Germinal center (tissue), 1 donor: ENCODE measurements at places on chromosomes 5 and 9.

DNA sequence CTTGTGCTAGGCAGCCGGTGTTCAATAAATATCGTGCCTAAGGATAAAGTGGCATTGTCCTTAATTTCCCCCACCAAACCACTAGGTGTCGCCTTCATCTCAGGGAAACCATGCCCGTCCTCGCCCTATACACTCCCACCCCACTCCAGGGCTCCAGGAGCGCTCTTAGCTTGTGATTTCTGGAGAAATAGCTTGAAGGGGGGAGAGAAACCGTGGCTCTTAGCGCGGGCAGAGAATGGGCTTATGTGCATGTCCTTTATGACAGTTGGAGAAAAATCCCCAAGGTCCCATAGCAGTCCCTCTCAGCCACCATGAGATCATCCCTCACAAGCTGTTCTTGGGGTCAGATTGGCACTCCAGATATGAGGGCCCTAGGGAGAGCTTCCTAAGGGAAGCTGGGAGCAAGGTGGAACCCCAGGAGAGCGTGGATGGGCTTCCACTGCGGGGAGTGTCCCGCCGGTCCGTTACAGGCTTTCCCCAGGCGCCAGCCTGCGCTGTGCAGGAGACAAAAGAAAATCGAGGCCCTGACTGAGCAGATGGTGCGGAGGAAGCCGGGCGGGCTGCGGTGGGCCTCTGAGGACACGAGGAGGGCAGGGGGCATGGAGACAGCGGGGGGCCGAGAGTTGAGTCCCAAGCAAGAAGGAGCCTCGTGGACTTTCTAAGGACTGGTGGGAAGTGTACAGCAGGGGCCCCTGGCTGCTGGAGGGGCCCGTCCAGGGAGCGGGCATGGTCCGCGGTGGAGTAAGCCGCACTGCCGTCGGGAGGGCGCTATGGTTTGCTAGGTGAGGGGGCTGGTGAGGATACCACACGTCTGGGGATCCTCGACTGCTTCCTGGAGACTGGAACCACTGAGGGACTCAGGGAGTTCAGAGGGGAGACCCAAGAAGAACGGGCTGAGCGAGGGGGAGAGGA is 750 bp upstream of the NPR2 start:
- DNase-seq, result peak; percentile 81

DNA sequence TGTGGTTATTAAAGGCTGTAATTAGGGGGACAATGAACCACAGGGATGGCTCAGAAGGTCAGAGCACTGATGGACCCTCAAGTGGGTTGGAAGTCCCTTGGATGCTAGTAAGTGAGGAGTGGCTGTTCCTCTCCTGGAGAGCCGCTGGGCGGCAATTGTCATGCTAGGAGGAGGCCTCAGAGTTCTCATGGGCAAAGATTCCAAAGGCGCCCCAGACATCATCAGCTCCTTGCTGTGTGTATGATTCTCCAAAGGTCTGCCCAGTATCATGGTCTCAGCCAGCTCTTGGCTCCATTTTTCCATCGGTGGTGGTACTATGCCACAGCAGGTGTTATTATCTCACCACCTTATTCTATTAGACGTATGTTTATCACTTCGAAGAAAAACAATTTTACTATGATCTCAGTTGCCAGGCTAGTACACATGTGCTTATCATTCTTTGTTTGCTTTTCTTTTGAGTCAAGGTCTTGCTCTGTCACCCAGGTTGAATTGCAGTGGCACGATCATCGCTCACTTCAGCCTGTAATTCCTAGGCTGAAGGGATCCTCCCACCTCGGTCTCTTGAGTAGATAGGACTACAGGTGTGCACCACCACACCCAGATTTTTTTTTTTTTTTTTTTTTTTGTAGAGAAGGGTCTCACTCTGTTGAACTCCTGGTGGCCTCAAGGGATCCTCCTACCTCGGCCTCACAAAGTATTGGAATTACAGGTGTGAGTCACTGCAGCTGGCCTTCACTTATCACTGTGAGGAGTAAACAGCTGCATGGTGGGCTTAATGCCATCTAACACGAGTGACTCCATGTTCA is 46.8 kb downstream of the EXOSC2 start:
- DNase-seq, result no peak

GRCh38 chr5:106085136-106085535 is 1585.6 kb downstream of the EFNA5 start:
- DNase-seq, result no peak

- DNase-seq, result no peak
Observed at GRCh38 chr5:135042595-135042994, 8.6 kb upstream of the PITX1 start.

- DNase-seq, result no peak
Observed at GRCh38 chr5:10262995-10263394, 12.9 kb downstream of the CCT5 start.

DNA sequence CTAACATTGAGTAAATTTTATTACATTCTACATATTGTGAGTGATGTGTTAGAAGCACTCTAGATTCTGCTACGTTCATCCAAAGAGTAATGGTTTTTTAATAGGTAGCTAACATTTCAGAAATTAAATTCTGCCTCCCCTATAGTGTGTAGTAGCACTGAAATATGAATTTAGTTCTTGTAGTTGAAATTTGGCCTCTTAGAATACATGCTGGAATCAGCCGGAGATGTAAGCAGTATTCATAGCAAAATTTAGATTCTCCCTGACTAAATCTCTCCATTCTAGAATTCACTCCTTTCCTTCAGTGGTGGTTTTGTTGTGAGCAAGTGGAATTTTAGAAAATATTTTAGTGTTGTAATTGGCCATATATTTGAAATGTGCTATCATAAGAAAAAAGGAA is 799.9 kb upstream of the CDH10 start:
- no peak for DNase-seq

GRCh38 chr5:18048449-18048848 is 414.2 kb downstream of the TAF11L14 start:
- no peak for DNase-seq

GRCh38 chr9:36729906-36730305 is 157.2 kb downstream of the MELK start:
- DNase-seq, result no peak

DNA sequence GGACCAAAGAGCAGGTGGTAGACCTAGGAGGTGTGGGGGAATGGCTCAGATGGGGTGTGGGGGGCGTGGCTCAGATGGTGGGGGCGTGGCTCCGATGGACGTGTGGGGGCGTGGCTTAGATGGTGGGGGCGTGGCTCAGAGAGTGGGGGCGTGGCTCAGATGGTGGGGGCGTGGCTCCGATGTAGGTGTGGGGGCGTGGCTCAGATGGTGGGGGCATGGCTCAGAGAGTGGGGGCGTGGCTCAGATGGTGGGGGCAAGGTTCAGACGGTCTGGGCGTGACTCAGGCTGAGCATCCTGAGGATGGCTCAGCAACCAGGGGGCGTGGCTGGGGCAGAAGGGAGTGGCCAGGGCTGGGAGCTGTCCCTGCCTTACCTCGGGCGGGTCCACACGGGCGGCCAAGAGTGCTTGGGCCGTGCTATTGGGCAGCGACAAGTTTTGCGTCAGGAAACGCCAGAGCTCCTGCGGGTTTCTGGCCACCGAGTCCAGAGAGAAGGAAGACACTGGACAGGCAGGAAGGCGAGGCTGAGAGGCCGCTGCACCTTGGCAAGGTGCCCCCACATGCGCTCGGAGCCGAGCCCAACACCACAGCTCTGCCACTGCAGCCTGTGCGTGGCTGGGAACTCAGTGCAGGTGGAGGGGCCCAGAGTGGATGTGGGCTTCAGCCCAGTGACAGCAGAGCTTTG is 5.9 kb downstream of the ABCA2 start:
- peak; percentile 63 for DNase-seq

DNA sequence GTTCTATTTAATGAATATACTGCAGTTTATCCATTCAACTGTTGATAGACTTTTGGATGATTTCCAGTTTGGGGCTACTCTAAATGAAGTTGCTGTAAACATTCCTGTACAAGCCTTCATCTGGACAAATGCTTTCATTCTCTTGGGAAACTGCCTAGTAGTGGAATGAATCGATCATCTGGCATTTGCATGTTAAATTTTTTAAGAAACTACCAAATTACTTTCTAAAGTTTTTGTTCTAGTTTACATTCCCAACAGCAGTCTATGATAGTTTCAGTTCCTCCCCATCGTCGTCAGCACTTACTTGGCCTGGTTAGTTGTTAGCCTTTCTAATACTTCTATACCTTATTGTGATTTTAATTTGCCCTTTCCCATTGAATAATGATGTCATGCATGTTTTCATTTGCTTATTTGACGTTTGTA is 306.3 kb downstream of the FER start:
- DNase-seq, result no peak

DNA sequence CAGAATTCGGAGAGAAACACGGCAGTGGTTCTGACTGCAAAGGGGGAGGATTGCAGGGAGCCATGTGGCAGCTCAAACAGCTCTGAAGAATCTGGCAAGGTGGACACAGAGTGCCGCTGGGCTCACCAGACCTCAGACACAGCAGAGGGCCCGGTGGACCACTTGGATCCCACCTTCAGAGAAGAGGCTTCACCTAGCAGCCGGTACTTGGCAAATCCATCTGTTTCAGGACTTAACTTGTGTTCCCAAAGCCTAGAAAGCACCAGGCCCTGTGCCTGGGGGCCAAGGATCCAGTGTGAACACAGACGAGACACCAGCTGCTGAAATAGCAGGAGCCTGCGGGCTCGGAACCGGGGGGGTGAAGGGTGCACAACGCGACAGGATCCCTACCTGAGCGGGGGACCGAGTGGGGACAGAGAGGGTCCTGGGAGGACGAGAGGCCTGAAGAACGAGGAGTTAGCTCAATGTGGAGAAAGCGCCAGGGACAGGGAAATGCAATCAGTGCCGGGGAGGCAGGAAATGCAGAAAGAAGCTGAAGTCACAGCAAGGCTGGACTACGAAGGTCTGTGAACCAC is 44.6 kb downstream of the BTNL9 start:
- DNase-seq, result no peak

- DNase-seq, result no peak
Observed at GRCh38 chr9:107228496-107229039, 54.5 kb upstream of the RAD23B start.

GRCh38 chr5:97094579-97095317 is 47.7 kb downstream of the LIX1 start:
- no peak for DNase-seq

GRCh38 chr5:171848911-171849520 is 63.4 kb downstream of the SMIM23 start:
- DNase-seq, result no peak

DNA sequence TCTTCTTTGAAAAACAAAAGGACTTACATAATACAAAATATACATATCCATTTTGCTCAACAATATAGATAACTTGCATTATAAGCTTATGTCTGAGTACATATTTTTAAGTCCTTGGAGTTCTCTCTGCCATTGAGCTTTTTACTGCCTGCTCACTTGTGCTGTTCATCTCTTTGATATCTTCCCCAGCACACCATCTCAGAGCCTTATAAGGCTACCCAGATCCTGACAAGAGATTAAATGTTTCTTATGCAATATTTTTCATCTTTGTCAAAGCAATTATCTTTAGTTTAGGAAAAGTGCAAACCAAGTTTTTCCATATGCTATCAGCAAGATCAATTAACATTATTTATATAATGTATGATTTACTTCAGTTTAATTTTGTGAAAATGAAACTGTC is 60.7 kb upstream of the ITGA1 start:
- DNase-seq, result no peak

GRCh38 chr5:8316608-8317280 is 447.8 kb downstream of the MTRR start:
- DNase-seq, result no peak

DNA sequence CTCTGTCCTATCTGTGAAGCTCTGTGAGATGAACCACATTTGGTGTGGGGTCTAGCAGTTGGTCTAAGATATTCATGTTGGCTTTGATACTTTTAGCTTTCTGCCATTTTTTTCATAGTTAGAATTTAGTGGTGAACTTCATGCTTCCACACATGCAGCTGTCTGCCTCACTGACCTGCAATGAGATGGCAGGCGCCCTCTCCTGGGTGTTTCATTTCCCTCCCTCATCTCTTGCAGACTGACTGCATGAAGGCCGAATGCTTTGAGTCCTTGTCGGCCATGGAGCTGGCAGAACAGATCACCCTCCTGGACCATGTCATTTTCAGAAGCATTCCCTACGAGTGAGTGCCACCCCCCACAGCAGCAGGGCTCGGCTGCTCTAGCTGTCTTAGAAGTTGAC is 26.1 kb upstream of the CKMT2 start:
- no peak for DNase-seq

DNA sequence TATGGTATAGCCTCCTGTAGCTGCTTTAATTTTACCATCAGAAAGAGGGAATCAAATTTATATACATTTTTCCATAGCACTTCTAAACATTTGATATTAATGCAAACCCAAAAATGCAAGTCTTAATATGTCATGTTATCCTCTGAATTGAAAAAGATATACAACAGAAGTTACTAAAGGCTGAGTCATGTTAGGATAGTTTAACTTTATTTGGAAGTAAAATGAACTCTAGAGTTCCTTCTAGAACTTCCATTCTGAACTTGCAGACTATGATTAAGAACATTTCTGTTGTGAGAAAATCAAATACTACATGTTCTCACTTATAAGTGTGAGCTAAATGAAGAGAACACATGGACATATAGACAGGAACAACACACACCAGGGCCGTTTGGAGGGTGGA is 317.3 kb upstream of the PRR16 start:
- no peak for DNase-seq

DNA sequence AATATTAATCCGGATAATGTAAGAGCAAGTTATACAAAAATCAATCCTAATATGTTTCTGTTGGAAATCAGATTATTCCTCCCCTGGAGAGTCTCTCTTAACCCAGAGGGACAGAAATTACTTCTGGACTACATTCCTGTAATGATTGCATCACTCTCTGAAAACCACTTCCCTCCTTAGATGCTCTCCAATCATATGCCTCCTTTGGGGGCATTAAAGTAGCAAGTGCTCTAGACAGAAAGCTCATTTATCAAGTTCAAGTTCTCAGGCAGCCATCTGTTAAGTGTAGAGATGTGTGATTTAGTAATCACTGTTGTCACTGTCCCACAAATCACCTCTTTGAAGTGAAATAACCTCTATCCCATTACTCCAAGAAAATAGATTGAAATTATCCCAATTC is 247.1 kb downstream of the SLCO4C1 start:
- no peak for DNase-seq

DNA sequence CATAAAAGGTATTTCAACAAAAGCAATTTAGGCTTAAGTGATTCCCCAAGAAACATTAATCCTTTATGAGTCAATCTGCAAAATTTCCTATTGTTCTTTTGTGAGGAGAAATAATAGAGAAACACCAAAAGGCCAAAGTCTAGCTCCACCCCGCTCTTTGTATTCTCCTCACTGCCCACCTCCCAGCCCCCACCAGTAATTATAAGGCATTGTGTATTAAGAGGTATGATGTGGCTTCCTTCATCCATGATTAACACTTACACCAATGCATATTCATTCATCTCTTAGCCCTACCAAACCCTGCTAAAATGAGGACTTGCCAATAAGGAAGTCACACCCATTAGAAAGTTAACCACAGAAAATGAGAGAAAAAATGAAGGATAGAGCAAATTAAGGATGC is 105.3 kb upstream of the SPATA31D4 start:
- no peak for DNase-seq

GRCh38 chr5:133854554-133854953 is 113.9 kb downstream of the C5orf15 start:
- no peak for DNase-seq
